ENCODE measurements at places on chromosomes 2 and 18.

DNA sequence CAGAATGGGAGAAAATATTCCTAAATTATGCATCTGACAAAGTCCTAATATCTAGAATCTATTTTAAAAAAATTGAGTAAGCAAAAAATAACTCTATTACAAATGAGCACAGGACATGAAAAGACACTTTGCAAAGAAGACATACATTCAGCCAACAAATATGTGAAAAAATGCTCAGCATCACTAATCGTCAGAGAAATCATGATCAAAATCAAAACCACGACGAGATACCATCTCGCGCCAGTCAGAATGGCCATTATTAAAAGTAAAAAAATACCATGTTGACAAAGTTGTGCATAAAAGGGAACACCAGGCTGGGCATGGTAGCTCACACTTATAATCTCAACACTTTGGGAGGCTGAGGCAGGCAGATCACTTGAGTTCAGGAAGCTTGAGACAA, 63.5 kb downstream of the EVA1A start:
- DNase-seq: no peak

- DNase-seq: no peak
These were observed 96.7 kb upstream of the SLC14A2 start for GRCh38 chr18:45518311-45519155.

- no peak for DNase-seq
These were observed 43.2 kb upstream of the YWHAQ start for GRCh38 chr2:9673914-9674481.

- DNase-seq: no peak
These were observed 4.4 kb upstream of the PPP4R3B start for GRCh38 chr2:55621802-55622201.

DNA sequence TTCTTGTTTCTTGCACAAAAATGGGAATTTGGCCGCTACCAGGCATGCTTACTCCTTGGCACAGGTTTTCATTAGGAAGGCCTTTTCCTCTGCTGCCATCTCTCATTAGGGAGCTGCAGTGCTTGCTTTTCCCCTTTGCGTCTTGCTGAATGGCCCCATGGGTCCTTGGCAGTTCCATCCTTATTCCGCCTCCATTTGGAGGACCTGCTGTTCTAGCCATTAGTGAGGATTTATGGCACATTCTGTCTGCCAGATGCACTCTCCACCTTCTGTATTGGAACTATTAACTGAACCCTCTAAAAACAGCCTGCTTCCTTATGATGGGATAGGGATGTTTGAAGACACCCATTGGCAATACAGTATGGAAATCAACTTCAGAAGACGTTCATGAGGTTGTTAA, 103.5 kb upstream of the NOSTRIN start:
- DNase-seq: peak; percentile 30

DNA sequence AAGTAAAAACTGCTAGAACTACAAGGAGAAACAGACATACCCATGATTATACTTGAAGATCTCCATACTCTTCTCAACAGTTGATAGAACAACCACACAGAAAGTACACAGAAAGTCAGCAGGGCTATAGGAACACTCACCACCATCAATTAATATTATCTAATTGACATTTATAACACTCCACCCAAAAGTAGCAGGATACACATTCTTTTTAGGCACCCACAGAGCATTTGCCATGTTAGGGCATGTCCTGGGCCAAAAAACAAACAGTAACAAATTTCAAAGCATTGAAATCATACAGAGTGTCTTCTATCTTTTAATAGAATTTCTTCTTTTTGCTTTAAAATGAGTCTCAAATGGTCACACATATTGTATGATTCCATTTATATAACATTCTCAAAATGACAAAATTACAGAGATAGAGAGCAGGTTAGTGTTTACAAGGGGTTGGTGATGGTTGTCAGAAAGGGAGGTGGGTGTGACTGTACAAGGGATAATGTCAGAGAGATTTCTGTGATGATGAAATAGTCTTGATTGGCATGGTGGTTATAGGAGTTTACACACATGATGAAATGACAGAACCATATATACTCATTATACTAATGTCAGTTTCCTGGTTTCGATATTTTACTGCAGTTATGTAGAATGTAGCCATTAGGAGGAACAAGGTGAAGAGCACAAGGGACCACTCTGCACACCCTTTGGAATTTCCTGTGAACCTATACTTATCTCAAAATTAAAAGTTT, 82.8 kb downstream of the NCK2 start:
- no peak for DNase-seq

DNA sequence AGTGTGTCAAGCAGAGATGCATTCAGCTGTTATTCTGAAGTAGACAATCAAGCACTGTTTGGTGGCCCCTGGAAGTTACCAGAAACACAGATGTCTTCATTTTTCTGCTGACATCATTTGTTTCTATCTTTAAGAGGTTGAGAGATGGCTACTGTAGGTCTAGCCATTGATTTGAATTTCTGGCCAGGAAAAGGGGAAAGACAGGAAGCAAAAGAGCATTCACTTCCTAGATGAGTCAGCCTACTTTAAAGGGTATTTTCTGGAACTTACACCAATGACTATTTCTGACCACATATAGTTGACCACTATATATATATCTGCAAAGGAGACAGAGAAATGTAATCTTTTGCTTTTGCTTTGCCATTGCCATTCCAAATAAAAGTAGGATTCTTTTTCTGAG, 900.1 kb upstream of the SOX11 start:
- no peak for DNase-seq

DNA sequence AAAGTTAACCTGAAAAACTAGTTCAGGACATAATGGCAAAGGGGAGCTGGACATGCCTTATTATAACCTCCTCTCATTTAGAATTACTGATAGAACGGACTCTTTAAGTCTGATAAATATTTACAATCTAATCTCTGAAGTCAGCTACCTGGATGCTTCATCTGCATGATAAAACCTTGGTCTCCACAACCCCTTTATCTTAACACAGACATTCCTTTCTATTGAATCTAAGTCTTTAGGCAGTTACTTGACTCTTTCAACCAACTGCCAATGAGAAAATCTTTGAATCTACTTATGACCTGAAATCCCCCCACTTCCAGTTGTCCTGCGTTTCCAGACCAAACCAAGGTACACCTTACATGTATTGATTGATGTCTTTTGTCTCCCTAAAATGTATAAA, 191.2 kb upstream of the LRRTM4 start:
- DNase-seq: no peak

GRCh38 chr2:241131531-241131930, 17.7 kb downstream of the PASK start:
- DNase-seq: no peak

DNA sequence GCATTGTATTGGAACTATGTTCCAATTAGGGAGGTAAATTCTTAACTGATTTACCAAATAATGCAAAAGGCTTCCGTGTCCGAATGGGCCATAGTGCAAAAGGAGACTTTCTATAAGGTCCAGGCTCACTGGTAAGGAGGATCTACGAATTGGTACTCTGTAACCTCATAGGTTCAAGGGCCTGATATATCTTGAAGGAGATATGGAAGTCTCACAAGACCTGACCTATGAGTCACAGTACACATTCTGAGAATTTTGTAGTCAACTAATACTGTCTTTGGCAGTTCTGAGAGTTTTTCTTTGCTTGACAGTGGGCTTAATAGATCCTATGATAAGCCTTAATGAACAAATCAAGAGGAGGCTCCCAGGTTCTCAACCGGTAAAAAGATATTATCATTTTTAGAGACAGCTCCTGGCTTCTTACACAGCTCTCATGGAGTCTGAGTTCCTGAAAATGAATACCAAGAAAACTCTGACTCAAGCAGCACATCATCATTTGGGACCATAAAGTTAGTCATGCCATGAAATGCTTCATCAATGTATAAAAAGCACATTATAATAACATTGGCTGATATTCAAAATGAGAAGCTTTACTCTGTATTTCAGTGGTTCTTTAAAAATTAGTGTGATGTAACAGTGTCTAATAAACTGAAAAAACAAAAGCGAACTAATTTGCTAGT, 1275.2 kb upstream of the CRIM1 start:
- DNase-seq: no peak

DNA sequence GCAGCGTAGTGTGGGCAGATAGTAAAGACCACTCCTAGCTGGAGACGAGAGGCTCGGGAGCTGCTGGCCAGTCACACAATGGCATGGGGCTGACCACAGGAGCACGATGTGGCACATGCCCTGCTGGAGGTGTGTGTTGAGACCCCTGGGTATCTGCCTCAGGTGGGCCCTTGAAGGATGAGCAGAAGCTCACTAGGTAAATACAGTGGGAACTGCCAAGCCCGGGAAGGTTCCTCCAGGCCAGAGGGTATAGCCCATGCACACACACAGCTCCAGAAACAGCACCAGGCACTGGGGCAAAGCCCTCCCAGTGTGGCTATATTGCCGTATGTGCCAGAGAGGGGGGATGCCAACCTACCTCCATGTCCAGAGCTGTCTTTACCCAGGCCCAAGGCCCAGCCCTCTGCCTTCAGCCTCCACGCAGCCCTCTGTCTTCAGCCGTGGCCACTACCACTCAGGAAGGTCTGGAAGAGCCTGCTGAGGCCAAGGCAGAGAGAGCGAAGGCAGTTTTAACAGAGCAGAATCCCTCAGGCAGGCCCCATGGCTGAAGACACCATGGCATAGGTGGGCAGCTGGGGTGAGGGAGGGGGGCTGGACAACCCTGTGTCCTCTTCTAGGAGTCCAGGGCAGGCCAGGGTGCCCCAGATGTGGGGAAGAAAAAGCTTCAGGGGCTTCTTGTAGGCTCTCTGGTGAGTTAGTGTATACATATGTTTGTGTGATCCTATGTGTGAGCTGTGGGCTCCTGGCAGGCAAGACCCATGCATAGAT, 7.0 kb upstream of the ARID5A start:
- no peak for DNase-seq

- no peak for DNase-seq
These were observed 551.8 kb downstream of the SOCS6 start for GRCh38 chr18:70840649-70841048.

GRCh38 chr18:54805571-54806334, 22.5 kb upstream of the RAB27B start:
- DNase-seq: no peak

GRCh38 chr2:71466301-71467179, 13.2 kb downstream of the DYSF start:
- peak; percentile 73 for DNase-seq

DNA sequence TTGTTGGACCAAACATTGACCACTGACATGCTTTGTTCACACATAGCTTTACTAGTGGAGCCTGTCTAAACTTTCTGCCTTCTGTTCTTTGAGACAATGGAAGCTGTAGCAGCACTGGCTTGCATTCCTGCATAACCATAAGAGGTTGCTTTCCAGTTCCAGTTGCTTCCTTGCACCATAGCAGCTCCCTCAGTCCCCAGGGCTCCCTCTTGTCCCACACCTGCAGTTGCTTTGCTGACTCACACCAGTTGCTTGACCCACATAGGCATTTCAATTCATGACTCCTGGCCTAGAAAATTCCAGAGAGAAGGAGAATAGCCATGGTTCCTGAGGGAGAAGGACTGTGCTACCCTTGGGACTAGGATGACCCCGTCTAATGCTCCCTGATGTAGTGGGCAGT, 20.9 kb downstream of the SGPP2 start:
- DNase-seq: no peak

DNA sequence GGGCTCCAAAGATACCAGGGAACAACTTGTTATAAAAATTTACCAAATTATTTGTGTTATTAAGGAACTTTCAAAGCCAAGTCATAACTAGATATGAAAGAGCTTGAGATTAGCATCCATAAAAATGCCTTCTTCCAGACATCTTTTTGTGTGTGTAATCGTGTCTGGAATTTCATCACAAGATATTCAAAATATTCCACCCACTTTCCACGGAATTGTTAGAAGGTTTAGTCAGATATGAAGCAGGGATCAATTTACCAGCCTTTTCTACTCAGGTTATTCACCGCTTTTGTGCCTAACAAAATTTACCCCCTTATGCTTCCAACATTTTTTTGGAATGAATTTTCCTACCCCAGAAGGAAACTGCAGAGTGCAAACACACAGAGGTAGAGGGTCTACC, 130.2 kb upstream of the ACVR2A start:
- DNase-seq: no peak

GRCh38 chr2:16109821-16110310, 169.5 kb downstream of the MYCN start:
- DNase-seq: no peak

- no peak for DNase-seq
These were observed 12.1 kb upstream of the TTC39C start for GRCh38 chr18:24002479-24002878.

DNA sequence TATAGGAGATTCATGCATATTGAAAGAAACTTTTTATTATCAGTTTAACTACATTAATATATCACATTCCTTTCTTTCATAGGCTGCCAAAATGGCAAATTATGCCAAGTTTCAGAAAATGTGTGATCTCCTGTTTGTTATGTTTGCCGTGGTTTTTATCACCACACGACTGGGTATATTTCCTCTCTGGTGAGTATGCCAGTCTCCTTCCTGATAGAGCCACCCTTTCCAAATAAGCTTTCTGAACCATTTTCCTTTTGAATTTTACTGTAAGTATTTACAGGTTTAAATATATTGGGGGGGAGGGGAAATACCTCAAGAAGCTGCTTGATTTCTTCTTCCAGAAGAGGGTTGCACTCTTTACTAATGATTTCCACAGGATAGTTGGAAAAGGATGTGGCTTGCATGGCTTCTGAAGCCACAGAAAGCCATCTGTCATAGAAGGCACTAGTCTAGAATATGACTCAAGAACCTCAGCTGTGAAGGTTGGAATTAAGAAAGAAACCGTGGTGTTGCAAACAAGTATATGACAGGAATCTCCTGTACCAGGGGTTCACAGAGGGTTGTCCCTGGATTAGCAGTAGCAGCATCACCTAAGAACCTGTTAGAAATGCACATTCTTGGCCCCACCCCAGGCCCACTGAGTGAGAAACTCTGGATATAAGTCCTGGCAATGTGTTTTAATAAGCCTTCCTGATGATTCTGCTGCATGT, 84.5 kb upstream of the NOSTRIN start:
- DNase-seq: no peak

GRCh38 chr2:240622531-240623235, 2.6 kb upstream of the GPR35 start:
- DNase-seq: no peak

GRCh38 chr2:96114546-96114902, 1.8 kb downstream of the ADRA2B start:
- no peak for DNase-seq

GRCh38 chr18:11548396-11548795, 61.0 kb upstream of the SLC35G4 start:
- no peak for DNase-seq

DNA sequence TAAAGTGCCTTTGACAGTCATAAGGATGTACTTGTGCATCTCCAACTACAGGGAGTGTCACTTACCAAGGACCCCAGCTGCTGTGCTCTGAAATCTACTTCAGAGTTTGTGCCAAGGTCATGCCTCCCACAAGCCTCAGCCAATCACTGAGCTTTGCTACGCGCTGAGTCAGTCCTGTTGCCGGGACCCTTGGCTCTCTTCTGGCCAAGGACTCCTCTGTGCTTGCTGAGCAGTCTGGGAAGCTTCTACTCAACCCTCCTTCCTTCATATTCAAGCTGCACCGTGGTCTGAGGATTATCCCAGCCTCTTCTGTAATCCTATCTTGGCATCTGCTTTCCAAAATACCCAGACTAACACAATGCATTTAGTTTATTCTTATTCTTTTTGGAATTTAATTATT, 398.9 kb upstream of the FANCL start:
- peak; percentile 57 for DNase-seq

Measured in D341Med (cell line).